Spinal cord (tissue), 10 donors: ENCODE measurements at places on chromosomes 4 and X. TPM values are rescaled to one million over a fixed set of nuclear protein-coding genes. Genes with fewer than 3 reads are reported as not detected.

- DNase-seq, result no peak
- H3K27me3 ChIP-seq, result no peaks in the 10 kb centered on the region
- H3K36me3 ChIP-seq, result no peaks in the 10 kb centered on the region
- H3K4me3 ChIP-seq, result no peak overlapping the region
- H3K4me1 ChIP-seq, result no peaks in the 10 kb centered on the region
- no peak overlapping the region for H3K27ac ChIP-seq
Measured at GRCh38 chr4:90027565-90027964, 99.6 kb upstream of the CCSER1 start.

DNA sequence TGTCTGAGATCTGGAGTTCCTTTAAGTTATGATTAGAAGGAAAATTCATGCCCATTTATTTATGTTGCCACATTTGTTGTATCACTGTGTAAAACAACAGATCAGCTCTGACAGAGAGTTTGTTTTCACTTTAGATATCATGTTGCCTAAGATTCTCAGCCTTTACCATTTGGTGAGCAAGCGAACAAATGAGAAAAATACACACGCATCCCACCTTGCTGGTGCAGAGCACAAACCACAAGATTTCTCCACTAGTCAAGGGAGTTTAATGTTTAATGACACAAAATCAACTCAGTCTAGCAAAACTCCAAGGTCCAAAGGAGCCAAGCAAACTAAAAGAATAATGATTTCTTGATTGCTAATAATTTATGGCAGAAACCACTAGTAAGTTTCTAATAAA lies 27.7 kb downstream of the FGF5 start:
- no peaks in the 10 kb centered on the region for H3K36me3 ChIP-seq
- no peaks in the 10 kb centered on the region for H3K4me1 ChIP-seq
- no peak overlapping the region for H3K27ac ChIP-seq

- no peaks in the 10 kb centered on the region for H3K36me3 ChIP-seq
- DNase-seq, result no peak
- no peaks in the 10 kb centered on the region for H3K4me1 ChIP-seq
- no peaks in the 10 kb centered on the region for H3K27me3 ChIP-seq
- no peak overlapping the region for H3K4me3 ChIP-seq
Measured at GRCh38 chr4:181146051-181146450, 1097.2 kb upstream of the TENM3 start.

GRCh38 chr4:106301393-106302061 lies 14.5 kb downstream of the TBCK start:
- no peaks in the 10 kb centered on the region for H3K27me3 ChIP-seq
- DNase-seq, result no peak
- H3K4me1 ChIP-seq, result no peaks in the 10 kb centered on the region
- peaks cover 2% of the 10 kb centered on the region for H3K36me3 ChIP-seq
- no peak overlapping the region for H3K27ac ChIP-seq
- no peak overlapping the region for H3K4me3 ChIP-seq

GRCh38 chr4:113978561-113979147 lies 793 bp downstream of the ARSJ start:
- H3K27ac ChIP-seq, result peak overlapping the region; percentile 68
- no peak for DNase-seq
- H3K36me3 ChIP-seq, result no peaks in the 10 kb centered on the region
- H3K4me3 ChIP-seq, result peak overlapping the region; percentile 57
- peaks cover 14% of the 10 kb centered on the region for H3K4me1 ChIP-seq

DNA sequence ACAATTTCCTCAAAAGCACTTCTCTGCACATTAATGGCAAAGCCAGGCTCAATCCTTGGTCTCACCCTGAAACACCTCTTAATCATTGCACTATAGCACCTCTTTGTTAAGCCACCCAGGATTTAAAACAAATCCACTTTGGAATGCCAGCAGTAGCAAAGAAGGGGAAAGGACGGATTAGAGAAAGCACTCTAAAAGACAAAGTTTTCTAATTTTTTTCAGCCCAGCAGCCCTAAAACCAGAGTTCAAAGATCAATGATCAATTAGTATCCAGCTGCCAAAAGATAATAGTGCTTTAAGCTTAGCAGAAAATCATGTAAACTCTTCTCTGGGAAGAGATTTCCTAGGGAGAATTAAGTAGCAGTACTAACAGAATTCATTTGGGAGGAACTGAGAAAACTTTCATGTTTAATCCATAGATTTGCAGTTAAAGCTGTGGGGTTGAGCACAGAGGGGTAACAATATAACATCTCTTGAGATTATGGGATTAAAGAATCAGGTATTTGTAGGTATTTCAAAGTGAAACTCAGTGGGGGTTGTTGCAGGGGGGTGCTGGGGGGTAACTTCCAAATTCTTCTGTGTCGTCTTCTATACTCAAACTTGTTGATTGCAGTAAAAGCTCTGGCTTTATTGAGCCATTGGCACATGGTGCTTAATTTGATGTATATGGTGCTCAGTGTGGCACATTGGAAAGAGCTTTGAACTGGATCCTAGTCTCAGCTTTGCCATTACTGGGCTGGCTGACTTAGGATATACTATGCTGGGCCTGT lies 61.8 kb downstream of the LRRC66 start:
- no peaks in the 10 kb centered on the region for H3K4me1 ChIP-seq
- no peak for DNase-seq
- no peak overlapping the region for H3K4me3 ChIP-seq
- no peaks in the 10 kb centered on the region for H3K27me3 ChIP-seq
- H3K27ac ChIP-seq, result no peak overlapping the region

- no peak overlapping the region for H3K4me3 ChIP-seq
- peaks cover 3% of the 10 kb centered on the region for H3K4me1 ChIP-seq
- H3K27ac ChIP-seq, result no peak overlapping the region
- H3K36me3 ChIP-seq, result peaks cover 13% of the 10 kb centered on the region
- no peaks in the 10 kb centered on the region for H3K27me3 ChIP-seq
Measured at GRCh38 chr4:16192057-16192456, 34.2 kb downstream of the TAPT1 start.

DNA sequence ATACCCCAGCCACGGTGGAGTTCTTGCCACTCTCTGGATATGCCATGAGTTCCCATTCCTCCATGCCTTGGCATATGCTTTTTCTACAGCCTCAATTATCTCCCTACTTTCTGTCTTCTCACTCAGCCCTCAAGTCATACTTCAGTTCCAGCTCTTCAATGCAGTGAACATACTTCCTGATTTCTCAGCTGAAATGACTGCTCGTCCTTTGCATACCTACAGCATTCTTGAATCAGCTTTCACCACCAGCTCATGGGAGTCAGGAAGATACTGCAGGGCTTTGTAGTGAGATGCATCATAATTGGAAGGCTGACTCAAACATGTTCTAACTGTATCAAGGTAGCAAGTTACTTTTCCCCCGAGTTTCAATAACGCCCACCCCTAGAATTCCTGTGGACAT lies 118.4 kb downstream of the APBB2 start:
- no peak overlapping the region for H3K4me3 ChIP-seq
- H3K27ac ChIP-seq, result no peak overlapping the region
- H3K27me3 ChIP-seq, result no peaks in the 10 kb centered on the region
- DNase-seq, result no peak
- no peaks in the 10 kb centered on the region for H3K36me3 ChIP-seq

DNA sequence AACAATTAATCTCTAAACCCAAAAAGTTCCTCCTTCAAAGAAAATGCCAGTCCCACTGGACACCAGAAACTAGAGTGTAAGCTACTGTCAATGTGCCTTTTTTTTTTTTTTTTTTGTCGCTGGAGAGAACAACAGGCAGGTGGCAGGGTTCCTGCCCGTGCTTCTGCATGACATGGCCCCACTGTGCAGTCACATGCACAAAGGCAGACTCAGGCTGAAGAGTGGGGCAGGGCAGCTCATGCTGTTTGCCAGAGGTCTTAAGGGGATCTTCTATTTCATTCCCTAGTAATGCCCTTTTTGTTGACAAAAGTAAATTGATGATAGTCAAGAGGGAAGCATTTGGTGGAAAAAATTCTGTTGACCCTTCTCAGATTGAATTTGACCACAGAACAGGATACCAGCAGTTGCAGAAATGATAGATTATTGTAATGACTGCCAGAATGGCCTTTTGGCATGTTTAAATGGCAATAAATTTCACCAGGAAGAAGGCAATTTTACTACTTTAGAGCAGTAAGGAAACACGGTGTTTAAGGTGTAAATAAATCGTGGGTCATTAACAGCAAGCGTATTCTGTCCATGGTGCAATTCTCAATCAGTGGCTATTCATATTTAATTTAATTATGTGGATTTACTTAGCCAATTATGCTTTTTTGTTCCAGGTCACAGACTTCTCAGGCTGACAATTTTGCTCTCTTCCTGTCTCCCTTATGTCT lies 80.9 kb downstream of the NKX6-1 start:
- H3K4me1 ChIP-seq, result no peaks in the 10 kb centered on the region
- H3K36me3 ChIP-seq, result no peaks in the 10 kb centered on the region
- H3K27me3 ChIP-seq, result peaks cover 20% of the 10 kb centered on the region

- peaks cover 28% of the 10 kb centered on the region for H3K36me3 ChIP-seq
- no peaks in the 10 kb centered on the region for H3K4me1 ChIP-seq
- no peak overlapping the region for H3K4me3 ChIP-seq
- no peak for DNase-seq
Measured at GRCh38 chrX:16743604-16744325, 24.4 kb downstream of the SYAP1 start.

- H3K36me3 ChIP-seq, result no peaks in the 10 kb centered on the region
- DNase-seq, result no peak
- H3K27me3 ChIP-seq, result no peaks in the 10 kb centered on the region
- no peak overlapping the region for H3K4me3 ChIP-seq
- no peak overlapping the region for H3K27ac ChIP-seq
- no peaks in the 10 kb centered on the region for H3K4me1 ChIP-seq
Measured at GRCh38 chrX:34999702-35000101, 57.1 kb downstream of the FAM47B start.

GRCh38 chrX:13101441-13102139 lies 57.2 kb upstream of the FAM9C start:
- H3K36me3 ChIP-seq, result no peaks in the 10 kb centered on the region
- DNase-seq, result no peak
- no peak overlapping the region for H3K27ac ChIP-seq
- H3K4me3 ChIP-seq, result no peak overlapping the region
- no peaks in the 10 kb centered on the region for H3K4me1 ChIP-seq

DNA sequence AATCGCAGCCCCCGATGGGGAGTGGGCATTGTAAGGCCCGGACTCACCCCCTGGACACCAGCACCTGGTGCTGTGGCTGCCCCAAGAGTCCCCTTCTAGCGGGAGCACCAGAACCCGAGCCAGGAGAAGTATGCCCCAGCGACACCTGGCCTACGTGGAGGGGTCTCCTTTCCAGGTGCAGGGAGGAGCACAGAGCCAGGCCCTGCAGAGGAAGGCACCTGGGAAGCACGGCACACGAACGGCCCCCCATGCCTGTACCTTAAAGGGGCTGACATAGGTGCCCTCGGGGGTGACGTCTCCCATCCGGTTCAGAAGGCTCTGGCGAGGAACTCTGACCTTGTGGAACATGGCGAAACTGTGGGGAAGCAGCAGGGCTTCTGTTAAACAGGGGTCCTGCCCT lies 41.2 kb downstream of the ACOX3 start:
- no peak for DNase-seq
- H3K27ac ChIP-seq, result no peak overlapping the region
- peaks cover 70% of the 10 kb centered on the region for H3K36me3 ChIP-seq
- H3K4me1 ChIP-seq, result peaks cover 28% of the 10 kb centered on the region

GRCh38 chr4:186146458-186146857 lies 42.0 kb downstream of the FAM149A start:
- DNase-seq, result peak; percentile 40
- no peak overlapping the region for H3K27ac ChIP-seq
- peaks cover 7% of the 10 kb centered on the region for H3K36me3 ChIP-seq
- H3K4me1 ChIP-seq, result peaks cover 15% of the 10 kb centered on the region
- H3K27me3 ChIP-seq, result no peaks in the 10 kb centered on the region
- no peak overlapping the region for H3K4me3 ChIP-seq

DNA sequence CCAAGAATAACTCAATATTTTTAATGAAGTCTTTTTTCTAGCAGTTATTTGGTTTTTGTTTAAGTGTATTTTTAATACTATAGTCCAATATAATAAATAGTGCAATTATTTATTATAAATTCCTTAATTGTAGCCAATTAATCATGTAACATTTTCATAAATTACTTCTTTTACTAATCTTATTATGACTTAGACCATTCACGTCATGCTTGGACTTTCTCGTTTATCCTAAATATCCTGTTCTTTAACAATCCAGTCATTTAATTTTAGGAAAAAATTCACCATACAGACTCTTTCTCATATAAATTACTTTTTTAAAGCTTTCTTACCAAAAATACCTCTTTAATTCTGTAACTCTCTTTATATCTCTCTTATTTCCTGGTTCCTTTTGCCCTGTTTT lies 350.1 kb downstream of the AR start:
- H3K4me3 ChIP-seq, result no peak overlapping the region
- no peaks in the 10 kb centered on the region for H3K27me3 ChIP-seq
- H3K4me1 ChIP-seq, result no peaks in the 10 kb centered on the region
- DNase-seq, result no peak
- H3K36me3 ChIP-seq, result no peaks in the 10 kb centered on the region

DNA sequence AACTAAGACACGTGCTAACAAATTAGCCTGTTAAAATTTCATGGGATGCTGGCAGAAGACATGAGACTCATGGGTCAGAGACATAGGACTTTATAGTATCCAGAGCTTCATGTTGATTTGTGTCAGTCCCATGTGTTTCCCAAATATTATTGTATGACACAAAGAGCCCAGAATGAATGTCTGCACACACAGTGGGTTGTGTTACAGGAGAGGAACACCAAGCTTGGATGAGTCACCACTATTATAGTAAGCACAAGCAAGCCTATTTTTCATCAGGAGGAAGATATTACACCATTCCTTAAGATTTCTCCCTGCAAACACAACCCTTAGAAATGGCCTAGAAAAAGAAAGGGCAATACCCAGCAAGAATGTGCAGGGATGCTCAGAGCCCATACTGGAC lies 15.4 kb downstream of the BBS12 start:
- H3K4me3 ChIP-seq, result no peak overlapping the region
- H3K27me3 ChIP-seq, result no peaks in the 10 kb centered on the region
- H3K27ac ChIP-seq, result no peak overlapping the region
- no peak for DNase-seq
- peaks cover 2% of the 10 kb centered on the region for H3K36me3 ChIP-seq
- H3K4me1 ChIP-seq, result no peaks in the 10 kb centered on the region

DNA sequence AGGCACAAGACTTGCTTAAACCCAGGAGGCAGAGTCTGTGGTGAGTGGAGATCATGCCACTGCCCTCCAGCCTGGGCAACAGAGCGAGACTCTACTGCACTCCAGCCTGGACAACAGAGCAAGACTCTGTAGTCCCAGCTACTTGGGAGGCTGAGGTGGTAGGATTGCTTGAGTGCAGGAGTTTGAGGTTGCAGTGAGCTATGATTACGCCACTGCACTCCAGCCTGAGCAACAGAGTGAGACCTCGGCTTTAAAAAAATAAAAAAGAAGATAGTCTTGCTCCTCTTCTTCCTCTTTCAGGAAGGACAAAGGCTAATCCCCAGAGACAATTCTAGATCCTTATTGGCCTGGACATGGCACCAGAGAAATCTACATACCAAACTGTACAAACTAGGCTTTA lies 5.7 kb upstream of the PPEF2 start:
- no peaks in the 10 kb centered on the region for H3K36me3 ChIP-seq
- H3K27me3 ChIP-seq, result no peaks in the 10 kb centered on the region
- no peak overlapping the region for H3K27ac ChIP-seq
- no peak for DNase-seq
- no peak overlapping the region for H3K4me3 ChIP-seq
- no peaks in the 10 kb centered on the region for H3K4me1 ChIP-seq

GRCh38 chr4:164937576-164938270 lies 39.7 kb downstream of the TRIM61 start:
- H3K4me1 ChIP-seq, result no peaks in the 10 kb centered on the region
- no peaks in the 10 kb centered on the region for H3K36me3 ChIP-seq
- no peaks in the 10 kb centered on the region for H3K27me3 ChIP-seq
- no peak overlapping the region for H3K27ac ChIP-seq
- no peak for DNase-seq

The POLN gene
- 4.6 TPM for total RNA-seq

The PORCN gene
- 12.6 TPM for total RNA-seq

The RPS3A gene
- total RNA-seq, result 1,819 TPM

The P2RY8 gene
- 1.5 TPM for total RNA-seq

The ADH4 gene
- total RNA-seq, result not detected

The SFRP2 gene
- total RNA-seq, result 25.6 TPM

The ARHGAP24 gene
- total RNA-seq, result 32.5 TPM

The CYP4V2 gene
- 25.9 TPM for total RNA-seq

The CXCL11 gene
- not detected for total RNA-seq

The STBD1 gene
- total RNA-seq, result 3.2 TPM
